Right cardiac atrium (tissue), 5 donors: ENCODE measurements at places on chromosomes 13 and 19. TPM values are rescaled to one million over a fixed set of nuclear protein-coding genes. Genes with fewer than 3 reads are reported as not detected.
A peak's percentile ranks its signal among the peaks of the same experiment; 100 is the strongest.

TSKS gene
- total RNA-seq, result 1.1 TPM

PNMA8B gene
- total RNA-seq, result 3.7 TPM

MBD3L2 gene
- not detected for total RNA-seq

IGFL4 gene
- total RNA-seq, result not detected

WASF3 gene
- total RNA-seq, result 12.7 TPM

ADAMTS10 gene
- total RNA-seq, result 29.3 TPM

ZNF256 gene
- total RNA-seq, result 13.9 TPM

JAK3 gene
- total RNA-seq, result 3.1 TPM

ABHD13 gene
- 5.6 TPM for total RNA-seq

SCEL gene
- total RNA-seq, result not detected

CPB2 gene
- not detected for total RNA-seq

LYPD5 gene
- total RNA-seq, result 2.5 TPM

HTR2A gene
- 0.14 TPM for total RNA-seq

DNA sequence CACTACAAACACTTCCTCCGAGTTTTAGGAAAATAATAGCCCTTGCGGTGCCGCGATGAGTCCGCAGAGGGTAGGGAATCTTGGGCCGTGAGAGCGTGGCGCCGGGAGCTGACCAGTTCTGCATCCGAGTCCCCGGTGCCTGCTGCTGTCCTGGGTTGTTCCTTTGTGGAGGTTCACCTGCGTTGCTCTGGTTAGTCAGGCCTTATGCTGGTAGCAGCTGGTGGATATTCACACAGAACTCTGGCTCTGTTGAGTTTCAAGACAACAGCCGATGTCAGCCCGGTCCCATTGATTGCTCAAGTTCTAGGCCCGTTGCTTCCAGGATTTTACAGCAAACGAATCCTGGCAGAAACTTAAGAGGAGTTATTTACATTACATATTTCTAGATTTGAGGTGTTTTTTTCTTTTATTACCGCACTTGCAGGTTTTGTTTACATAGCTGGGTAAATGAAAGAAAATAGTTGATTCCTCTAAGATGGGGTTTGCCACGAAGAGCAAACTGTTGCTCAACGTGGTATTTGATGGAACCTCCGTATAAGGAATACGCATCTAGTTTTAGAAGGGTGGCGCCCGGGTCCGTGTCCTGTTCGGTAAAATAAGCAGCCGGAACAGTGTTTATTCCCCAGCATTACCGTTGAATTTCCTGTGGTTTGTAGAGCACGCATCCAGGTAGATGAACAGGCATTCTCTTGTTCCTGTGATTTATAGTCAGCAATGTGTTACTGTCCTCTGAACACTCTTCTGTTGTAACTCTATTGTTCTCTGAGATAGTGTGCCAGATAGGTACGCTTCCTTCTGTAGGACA lies 1.3 kb downstream of the CLDN10 start:
- DNase-seq, result peak; percentile 33

GRCh38 chr19:18428173-18428786 lies 9.1 kb downstream of the SSBP4 start:
- DNase-seq, result no peak

- DNase-seq, result no peak
These were observed 6.3 kb upstream of the SPIB start for GRCh38 chr19:50412419-50412818.

DNA sequence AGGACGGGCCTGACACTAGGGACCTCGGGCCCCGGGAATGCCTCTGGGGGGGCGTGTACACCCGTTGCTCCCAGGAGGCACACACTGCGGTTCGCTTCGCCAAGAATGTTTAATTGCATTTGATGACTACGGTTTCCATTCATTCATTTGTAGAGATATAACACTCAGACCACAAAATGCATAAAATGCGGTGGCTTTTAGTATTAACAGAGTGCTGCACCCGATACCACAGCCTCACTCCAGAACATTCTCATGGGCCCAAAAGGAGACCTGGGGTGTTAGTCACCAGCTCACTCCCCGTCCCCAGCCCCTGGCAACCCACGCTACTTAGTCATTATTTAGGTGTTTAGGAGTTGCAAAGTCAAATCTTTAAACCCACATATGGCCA lies 21.8 kb downstream of the HCN2 start:
- DNase-seq, result no peak

DNA sequence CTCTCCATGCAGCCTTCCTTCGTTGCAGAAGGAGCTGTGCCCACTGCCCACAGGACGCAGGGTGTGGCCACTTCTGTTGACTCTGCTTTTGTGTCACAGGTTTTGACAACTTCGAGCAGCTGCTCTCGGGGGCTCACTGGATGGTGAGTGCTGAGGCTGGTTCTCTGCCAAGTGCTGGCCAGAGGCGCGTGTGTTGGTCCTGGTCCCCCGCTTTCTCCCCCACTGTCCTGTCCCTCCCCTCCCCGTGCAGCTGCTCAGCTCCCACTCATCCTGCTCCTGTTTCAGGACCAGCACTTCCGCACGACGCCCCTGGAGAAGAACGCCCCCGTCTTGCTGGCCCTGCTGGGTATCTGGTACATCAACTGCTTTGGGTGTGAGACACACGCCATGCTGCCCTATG lies 10.6 kb upstream of the PDCD2L start:
- no peak for DNase-seq

- no peak for DNase-seq
These were observed 491.3 kb upstream of the KLF12 start for GRCh38 chr13:74625541-74625940.

DNA sequence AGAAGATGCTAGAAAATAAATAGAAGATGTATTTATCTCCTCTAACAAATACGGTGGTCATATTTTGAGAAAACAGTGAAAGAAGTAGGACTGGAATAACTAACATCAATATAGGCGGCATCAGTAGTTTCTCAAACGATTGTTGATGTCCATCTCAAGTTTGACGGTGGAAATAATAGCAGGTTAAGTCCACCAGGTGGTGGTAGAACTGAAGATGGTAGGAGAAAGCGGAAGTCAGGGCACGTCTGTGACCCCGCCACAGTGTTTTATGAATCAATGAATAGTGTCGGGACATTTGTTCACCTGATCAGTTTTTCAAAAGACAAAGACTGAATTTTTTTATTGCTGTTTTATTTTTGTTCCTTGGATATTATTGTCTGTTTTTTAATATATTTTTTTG lies 706.4 kb upstream of the SLC10A2 start:
- no peak for DNase-seq

DNA sequence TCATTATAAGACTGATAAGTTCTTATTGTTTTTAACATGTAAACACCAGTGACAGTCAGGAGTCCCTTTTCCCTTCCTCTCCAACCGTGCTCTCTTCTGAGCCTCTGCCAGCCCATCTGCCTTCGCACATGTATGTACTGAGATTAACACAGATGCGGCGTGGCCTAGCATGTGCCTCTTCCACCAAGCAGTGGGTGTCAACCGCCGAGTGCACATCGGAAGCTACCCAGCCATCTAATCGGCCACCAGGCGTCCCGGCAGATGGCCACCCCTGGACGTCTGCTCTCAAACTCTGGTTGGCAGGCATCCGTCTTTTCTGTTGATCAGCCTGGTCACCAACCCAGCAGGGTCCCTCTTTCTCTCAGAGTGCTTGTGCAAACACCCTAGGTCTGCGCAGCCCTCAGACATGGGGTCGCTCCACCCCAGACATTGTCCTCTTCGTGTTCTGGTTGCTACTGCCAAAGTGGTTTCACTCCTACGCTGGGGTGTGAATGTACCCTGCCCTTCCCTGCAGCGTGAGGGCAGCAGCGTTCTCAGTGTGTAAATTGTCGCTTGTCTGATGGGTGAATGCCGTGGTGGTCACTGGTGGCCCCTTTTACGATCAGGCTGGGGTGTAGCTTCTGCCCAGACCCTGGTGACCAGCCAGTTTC lies 57.7 kb upstream of the LDLR start:
- no peak for DNase-seq

- no peak for DNase-seq
These were observed 23.9 kb upstream of the GAS6 start for GRCh38 chr13:113887700-113888201.

- DNase-seq, result no peak
These were observed 316.6 kb downstream of the DNAJC15 start for GRCh38 chr13:43339805-43340550.

- DNase-seq, result no peak
These were observed 11.0 kb upstream of the CASP14 start for GRCh38 chr19:15038294-15038693.

GRCh38 chr19:43406297-43406696 lies 8.4 kb upstream of the TEX101 start:
- DNase-seq, result no peak

- no peak for DNase-seq
These were observed 1.2 kb upstream of the EFNA2 start for GRCh38 chr19:1284293-1284978.

GRCh38 chr19:18541992-18542940 lies 1.1 kb downstream of the FKBP8 start:
- DNase-seq, result peak; percentile 9

DNA sequence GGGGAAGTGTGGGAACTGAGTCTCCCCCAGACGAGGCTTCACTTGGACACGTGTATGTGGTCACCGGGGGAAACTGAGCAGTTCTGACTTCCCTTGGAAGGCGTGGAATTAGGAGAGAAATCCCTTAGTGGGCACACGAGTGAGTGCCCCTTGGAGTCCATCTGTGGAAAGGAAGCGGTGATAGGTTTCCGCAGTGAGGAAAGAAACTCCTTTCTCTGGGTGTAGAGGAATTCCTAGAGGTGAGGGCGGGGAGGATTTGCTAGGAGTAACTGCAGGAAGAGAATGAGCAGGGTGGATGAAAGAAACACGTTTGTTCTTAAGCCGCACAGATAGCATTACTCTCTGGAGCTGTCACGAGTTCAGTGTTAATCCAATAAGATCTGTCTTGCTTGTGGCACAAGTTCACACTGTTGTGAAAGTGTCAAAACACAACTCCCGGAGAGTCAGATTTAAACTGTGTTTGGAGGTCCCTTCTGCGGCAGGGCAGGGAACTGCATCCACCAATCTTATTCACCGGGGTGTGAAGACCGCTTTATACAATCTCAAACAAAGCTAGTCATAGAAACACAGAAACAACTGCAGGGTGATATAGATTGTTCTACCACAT lies 1.2 kb downstream of the KL start:
- DNase-seq, result peak; percentile 75

GRCh38 chr19:45440259-45440638 lies 16.5 kb upstream of the ERCC1 start:
- peak; percentile 45 for DNase-seq

DNA sequence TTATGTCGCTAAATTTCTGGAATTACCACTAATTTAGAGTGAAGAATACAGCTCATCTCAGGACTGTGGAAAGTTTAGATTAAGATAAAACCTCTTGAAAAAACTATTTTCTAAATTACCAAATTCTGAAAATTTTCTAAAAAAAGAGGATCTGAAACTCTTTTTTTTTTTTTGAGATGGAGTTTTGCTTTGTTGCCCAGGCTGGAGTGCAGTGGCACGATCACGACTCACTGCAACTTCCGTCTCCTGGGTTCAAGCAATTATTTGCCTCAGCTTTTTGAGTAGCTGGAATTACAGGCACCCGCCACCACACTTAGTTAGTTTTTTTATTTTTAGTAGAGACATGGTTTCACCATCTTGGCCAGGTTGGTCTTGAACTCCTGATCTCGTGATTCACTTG lies 16.6 kb upstream of the ZNF253 start:
- DNase-seq, result no peak

DNA sequence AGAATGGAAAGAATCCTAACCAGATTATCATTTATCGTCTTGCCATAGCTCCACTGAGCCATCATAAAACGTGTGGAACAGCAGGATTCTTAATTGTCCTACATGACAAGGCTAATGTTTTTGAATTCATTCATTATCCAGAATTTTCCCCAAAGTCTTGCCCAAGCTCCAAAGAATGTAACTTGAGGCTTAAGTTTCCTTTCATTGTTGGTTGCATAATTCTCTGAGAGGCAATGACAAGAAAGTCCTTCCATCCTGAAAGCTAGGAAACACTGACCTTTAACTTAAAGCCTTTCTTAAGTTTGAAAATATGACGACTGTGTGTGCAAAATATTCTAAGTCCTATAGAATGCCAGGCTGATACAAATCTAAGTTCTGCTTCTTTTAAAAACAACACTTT lies 546.1 kb downstream of the SUCLA2 start:
- no peak for DNase-seq

- DNase-seq, result no peak
These were observed 17.3 kb upstream of the PNMA8C start for GRCh38 chr19:46446021-46446420.

DNA sequence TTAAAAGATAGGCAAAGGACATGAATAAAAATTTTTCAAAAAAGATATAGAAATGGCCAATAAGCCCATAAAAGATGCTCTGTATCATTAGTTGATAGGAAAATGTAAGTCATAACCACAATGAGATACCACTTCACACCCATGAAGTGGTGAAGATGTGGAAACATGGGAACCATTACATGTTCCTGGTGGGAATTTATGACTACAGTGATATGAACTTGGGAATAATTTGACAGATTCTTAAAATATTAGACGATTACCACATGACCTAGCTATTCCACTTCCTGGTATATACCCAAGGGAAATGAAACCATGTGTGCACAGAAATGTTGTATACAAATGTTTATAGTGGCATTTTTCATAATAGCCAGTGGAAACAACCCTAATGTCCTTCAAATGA lies 232.2 kb downstream of the GGACT start:
- no peak for DNase-seq

DNA sequence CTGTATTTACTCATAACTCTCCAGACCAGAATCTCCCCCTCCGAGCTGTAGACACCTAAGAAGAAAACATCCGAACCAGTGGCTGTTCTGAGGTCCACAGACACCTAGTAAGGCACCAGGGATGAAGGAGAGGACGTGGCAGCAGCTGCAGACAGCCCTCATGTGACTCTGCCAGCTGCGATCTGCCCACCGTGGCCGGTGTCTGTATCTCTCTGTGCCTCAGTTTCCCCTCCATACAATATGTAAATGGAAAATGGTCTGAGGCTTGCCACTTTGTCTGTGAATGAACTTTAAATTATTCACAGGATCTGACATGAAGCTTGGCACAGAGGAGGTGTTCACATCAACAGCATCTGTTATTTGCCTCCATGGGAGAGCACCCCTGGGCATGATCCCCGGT lies 2.4 kb downstream of the CEACAM4 start:
- DNase-seq, result no peak

GRCh38 chr13:25118378-25118905 lies 22.5 kb downstream of the PABPC3 start:
- no peak for DNase-seq

GRCh38 chr13:73991884-73992283 lies 142.3 kb downstream of the KLF12 start:
- no peak for DNase-seq

- peak; percentile 95 for DNase-seq
These were observed 4.2 kb upstream of the SPACA6 start for GRCh38 chr19:51688671-51689571.
